ENCODE measurements at places on chromosomes 7 and 10.

DNA sequence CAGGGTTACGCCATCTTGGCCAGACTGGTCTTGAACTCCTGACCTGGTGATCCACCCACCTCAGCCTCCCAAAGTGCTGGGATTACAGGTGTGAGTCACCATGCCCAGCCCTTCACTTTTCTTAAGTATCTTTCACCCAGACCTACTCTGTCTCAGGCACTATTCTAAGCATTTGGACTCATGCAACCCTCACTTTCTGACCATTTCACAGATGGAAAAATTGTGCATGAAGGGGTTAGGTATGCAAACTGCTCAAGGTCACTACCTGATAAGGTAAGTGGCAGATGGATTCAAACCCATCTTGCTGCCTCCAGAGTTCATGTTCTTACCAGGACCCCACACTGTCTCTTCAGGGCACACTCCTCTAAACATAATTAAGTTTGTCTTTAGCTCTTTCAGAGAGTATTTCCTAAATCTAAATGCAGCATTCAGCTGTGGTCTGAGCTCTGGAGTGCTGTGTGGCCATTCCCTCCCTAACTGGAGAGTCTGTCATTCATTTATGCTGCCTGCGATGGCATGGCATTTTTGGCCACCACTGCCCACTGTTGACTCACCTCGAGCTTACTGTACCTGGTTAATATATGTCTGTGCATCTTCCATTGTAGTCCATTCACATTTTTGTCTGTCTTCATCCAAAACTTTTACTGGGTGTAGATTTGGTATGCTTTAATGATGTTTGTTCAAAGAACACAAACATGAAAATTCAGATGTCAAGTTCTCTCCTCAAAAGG, 88.4 kb downstream of the CCDC71L start:
- DNase-seq = no peak

DNA sequence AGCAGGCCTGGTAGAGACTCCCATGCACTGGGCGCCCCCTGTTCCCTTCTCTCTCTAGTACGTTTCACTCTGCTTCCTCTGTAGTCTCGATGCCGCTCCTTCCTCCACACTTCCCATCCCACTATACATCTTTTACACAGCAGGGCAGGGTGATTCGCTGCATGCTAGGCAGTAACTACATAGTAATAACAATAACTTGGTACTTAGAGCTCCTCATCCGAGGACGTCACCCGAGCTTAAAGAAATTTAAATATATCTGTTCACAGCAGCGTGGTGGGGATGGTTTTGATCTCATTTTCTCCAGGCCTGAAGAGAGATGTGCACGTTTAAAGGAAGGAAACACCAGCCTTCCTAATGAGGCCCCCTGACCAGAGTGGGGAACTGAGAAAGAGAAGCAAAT, 276.9 kb downstream of the SKAP2 start:
- no peak for DNase-seq

- DNase-seq = no peak
Observed at GRCh38 chr10:120819366-120819765, 31.8 kb upstream of the WDR11 start.

GRCh38 chr10:113515161-113515560, 37.7 kb upstream of the HABP2 start:
- DNase-seq = no peak
